ENCODE measurements at places on chromosomes 2 and 18.

GRCh38 chr2:169361706-169362117 lies 622 bp downstream of the LRP2 start:
- peak; percentile 13 for DNase-seq

GRCh38 chr18:65423776-65424175 lies 327.0 kb upstream of the CDH7 start:
- DNase-seq, result no peak

GRCh38 chr2:151315381-151315903 lies 26.0 kb upstream of the NMI start:
- no peak for DNase-seq

- no peak for DNase-seq
Observed at GRCh38 chr18:61388010-61388409, 54.8 kb downstream of the CDH20 start.

DNA sequence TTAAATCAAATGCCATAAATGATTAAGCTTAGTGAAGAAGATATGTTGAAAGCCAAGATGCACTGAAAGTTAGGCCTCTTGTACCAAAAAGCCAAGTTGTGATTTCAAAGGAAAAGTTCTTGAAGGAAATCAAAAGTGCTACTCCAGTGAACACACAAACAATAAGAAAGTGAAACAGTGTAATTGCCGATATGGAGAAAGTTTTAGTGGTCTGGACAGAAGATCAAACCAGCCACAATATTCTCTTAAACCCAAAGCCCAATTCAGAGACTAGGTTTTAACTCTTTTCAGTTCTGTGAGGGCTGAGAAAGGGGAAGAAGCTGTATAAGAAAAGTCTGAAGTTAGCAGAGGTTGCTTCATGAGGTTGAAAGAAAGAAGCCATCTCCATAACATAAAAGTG lies 101.8 kb upstream of the RPE start:
- DNase-seq, result no peak

GRCh38 chr2:147663153-147663961 lies 181.5 kb upstream of the ACVR2A start:
- no peak for DNase-seq

GRCh38 chr18:12769644-12770440 lies 67.0 kb downstream of the PSMG2 start:
- no peak for DNase-seq

DNA sequence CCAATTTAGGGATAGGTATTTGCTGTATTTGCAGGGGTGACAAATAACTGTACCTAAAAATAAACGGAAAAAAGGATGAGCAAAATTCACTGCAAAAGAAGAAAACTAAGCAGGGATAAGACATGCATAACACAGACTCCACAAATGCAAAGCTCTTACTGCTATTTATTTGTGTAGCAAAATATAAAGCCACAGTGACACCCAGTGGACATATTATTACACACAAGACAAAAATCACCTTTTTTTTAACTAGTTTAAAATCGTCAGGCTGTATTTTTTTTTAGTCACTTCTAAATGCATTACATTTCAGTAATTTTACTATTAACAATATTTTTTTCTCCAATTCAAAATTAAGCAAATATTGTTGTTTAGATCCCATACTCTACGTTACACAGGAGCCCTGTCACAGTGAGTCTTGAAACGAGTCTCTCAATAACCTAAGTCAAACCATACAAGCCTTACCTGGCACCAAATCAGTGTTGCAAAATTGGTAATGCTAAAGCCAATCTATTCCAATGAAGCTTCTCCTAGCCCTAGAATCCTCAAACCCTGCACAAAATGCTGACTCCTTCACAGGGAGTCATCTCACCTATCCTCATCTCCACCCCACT lies 23.7 kb downstream of the METTL4 start:
- no peak for DNase-seq

DNA sequence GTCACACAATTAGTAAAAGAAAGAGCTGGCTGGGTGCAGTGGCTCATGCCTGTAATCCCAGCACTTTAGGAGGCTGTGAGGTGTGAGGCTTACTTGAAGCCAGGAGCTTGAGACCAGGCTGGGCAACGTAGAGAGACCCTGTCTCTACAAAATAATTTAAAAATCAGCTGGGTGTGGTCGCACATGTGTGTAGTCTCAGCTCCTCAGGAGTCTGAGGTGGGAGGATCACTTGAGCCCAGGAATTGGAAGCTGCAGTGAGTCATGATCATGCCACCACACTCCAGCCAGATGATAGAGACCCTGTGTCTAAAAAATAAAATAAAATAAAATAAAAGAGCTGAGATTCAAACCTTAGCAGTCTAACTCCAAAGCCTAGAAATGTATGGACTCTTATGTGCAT lies 39.0 kb upstream of the NEDD4L start:
- no peak for DNase-seq

Measured in activated gamma-delta T cell (primary cell).